ENCODE measurements at places on chromosomes 2 and 18.

- no peak for DNase-seq
These were observed 12.9 kb downstream of the BCL2L11 start for GRCh38 chr2:111133603-111134002.

GRCh38 chr2:111908578-111908977, 10.2 kb downstream of the MERTK start:
- no peak for DNase-seq

- no peak for DNase-seq
These were observed 22.8 kb upstream of the DAW1 start for GRCh38 chr2:227848586-227848985.

GRCh38 chr2:74003494-74004211, 18.9 kb downstream of the TET3 start:
- no peak for DNase-seq

- no peak for DNase-seq
These were observed 42.4 kb downstream of the TMEM18 start for GRCh38 chr2:634636-635388.

GRCh38 chr2:173652767-173653431, 298.2 kb downstream of the CDCA7 start:
- no peak for DNase-seq

- DNase-seq, result peak; percentile 5
These were observed 153.4 kb downstream of the GPD2 start for GRCh38 chr2:156589381-156590079.

GRCh38 chr2:104889291-104889959, 35.5 kb downstream of the POU3F3 start:
- no peak for DNase-seq

DNA sequence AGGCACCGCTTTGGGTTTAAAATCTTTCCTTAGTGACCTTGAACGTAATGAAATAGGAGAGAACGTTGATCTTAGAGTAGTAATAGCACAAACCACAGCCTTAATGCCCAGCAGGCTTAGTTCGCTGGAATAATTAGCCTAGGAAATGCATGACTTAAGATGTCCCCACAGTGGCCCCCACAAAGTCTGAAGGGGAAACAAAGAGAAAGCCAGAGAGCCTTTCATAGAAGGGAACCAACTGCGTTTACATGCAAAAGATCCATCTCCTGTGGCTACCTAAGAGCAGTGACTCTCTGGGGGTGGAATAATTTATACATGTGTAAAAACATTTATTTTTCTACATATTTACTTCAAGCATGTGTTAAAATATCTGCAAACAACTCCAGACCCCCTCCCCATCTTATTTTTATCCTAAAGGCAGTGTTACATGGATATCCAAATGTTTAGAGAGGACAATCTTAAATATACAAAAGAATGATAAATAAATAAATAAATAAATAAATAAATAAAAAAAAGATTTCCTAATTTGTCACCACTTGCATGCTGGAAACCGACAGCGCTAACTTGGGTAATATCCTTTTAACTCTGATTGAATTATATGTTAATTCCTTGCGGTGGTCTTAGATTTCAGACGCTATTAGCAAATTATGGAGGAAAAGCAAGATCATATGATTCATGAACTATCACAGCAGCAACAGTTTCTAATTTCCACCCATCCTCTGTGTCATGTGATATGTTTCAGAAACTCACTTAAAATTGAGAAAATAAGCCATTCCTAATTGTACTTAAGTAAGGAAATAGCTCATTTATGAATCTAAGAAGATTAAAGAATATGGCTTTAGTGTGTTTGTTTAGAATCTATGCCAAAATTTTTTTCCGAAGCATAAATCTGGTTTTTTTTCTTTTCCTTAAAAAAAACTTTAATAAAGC, 23.4 kb upstream of the CYP1B1 start:
- no peak for DNase-seq

- no peak for DNase-seq
These were observed 863.9 kb downstream of the SUCLG1 start for GRCh38 chr2:83595121-83595690.

- no peak for DNase-seq
These were observed 21.6 kb downstream of the DSG4 start for GRCh38 chr18:31398191-31398590.

DNA sequence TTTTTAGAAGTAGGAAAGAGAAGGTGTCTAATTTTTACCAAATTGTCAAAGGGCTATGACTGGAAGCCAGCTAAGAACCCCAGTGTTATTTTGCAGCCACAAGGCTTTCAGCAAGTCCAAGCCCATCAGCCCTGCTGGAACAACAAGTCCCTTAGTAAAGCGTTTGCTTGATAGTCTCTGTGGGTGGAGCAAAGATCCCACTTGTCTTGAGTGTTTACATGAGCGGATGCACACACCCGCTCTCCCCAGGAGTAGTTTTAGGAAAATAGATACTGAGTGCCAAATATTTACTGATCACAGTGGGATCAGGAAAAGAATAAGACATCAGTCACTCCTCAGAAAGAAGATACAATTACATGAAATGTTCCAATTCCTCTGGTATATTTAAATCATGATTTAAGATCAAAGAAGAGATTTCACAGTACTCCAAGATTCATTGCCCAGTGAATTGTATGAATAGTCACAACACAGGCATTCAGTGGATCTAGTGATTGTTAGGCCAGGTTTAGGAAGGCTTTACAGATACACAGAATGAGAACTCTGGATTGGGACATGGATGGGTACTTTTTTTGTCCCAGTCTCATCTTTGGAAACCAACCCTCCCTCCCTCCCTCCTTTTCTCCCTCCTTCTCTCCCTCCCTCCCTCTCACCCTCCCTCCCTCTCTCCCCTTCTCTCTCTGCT, 514.9 kb downstream of the PTPRM start:
- no peak for DNase-seq

GRCh38 chr2:209629597-209629996, 142.0 kb upstream of the UNC80 start:
- DNase-seq, result peak; percentile 3

DNA sequence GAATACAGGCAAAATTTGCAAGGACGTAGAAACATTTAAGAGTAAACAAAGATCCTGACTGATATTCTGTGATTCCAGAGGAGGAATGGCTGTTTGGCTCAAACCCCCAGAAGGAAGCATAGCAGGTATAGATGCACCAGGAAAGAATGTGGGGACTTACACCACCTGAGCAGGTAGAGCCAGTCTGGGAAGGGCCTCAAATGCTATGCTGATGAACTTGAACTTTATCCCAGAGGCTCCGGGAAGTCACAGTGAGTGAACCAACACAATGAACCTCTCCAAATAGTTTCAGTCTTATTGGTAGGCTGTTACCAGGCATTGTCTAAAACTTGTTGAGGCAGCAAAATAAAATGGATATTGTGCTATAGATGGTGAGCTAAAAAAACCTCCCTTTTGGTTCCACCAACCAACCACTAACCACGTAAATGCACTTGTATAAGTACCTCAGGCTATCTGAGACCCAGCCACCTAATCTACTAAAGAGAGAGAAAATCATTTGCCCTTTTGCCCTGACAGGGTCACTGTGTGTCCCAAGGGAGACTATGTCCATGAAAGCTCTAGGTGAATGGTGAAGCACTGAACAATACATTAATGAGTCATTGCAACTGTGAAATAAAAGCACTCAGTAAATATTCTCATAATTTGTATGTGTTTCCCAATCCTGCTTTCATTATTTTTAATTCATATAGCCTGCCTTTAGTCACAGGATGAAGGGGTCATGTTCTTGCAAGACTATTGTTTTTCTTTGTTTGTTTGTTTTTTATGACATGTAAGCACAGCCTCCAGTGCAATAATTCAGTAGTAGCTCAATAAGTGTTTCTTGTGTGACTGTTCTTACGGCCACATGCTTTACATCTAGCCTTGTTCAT, 911.6 kb downstream of the EPHA4 start:
- DNase-seq, result no peak

- no peak for DNase-seq
These were observed 133.5 kb downstream of the FAM124B start for GRCh38 chr2:224268441-224268840.

GRCh38 chr2:157327621-157328500, 2.2 kb upstream of the ERMN start:
- DNase-seq, result peak; percentile 29

DNA sequence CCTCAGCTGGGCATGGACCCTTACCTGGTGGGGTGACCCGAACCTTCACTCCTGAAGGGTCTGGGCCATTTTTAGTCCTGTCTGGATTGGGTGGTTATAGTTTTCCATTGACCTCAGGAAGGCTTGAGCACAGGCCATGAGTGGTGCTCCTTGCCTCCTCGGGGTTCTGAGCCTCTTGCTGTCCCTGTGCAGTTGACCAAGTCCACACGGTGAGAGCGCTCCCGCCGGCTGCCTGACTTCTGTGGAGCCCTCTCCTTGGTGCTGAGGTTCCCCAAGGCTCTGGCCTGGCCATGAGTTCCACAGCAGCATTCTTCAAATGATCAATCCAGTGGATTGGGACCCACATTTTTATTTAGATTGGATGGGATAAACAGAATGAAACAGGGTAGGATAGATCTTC, 159.5 kb downstream of the SEPTIN10 start:
- DNase-seq, result no peak

DNA sequence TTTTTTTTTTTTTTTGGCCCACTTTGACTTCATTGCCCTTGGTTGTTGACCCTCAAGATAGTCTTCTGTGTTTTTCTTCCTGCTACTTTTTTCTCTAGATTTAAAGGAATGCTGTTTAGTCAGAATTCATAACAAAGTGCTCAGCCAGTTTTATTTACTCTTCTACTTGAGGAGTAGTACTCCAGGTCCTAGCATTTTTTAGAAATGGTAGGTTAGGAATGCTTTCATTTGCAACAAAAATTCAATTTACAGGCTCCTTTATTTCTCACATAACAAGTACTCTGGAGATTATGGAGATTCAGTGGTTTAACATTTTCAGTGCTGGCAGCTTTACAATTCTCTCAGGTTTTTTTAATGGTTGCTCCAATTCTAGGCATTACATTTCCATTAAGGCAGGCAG, 58.2 kb downstream of the KIAA1328 start:
- DNase-seq, result no peak

DNA sequence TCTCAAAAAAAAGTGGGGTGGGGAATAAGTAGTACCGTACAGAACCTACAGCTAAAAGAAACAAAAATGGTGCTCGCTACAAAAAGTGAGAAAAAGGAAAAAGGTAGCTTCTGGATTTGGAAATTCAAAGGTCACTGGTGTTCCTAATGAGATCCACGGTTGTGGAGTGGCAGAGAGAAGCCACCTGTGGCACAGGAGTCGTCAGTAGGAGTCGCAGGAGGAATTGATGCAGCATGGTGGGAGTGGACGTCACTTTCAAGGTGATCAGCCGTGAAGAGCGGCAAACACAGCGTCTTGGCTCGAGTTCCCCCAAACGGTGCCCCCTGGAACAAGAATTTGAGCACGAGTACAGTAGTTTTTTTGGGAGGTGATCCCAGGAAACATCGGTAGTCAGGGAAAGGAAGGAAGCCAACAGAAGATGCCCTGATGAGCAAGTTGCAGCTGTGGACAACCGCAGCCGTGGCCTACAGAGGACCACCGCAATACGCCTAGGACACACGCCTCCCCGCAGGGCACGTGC, 1.4 kb upstream of the TTL start:
- DNase-seq, result no peak

DNA sequence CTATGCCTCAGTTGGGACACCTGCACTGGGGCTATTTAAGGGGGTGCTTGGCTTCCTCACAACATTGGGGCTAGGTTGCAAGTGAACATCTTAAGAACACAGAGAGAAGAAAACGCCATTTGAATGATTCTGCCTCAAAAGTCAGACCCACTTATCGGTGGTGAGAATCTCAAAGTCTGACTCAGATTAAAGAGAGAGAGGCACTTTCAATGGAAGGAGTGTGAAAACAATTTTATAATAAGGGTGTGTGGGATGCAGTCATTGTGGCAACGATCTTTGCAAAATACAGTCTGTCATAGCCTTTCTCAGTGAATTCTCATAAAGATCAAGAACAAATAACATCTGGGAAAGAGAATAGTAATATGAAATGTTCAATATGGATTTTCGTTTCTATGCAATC, 41.8 kb downstream of the CCDC102B start:
- DNase-seq, result no peak

DNA sequence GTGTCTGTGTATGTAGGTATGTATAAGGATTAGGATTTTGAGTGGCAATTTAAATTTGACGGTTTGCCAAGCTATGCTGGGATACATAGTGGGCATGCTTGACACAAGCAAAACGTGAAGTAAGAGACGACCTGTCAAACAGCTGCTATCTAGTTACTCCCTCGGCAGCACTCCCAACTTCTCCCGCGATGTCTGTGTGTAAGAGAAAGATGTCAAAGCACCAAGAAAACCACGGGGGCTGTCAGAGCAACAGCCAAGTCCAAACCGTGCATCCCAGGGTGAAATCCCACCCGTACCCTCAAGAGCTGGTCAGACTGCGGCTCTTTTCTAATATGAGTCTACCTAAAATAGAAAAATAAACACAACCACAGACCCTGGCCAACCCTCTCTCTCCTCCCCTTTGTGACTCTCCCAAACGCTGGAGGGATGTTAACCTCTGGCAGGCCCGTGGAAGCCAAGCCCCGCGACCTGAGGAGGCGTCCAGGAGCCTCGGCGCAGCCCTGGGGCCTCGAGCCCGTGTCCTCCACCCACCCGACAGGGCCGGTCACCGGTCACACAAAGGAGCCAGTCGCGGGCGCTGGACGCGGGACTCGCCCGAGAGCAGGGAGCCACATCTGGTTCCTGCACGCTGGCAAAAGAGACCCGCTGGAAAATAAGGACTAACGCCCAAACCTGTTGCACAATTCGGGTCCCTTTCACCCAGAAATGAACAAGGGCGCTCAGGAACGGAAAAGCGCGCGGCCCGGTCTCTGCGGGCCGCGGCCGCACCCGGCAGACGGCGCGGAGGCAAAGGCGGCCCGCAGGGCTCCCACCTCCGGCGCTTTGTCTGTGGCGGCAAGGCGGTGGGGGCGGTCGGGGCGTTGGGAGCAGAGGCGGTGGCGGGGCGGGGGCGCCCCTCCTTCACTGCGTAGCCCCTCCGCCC, 925 bp downstream of the SESTD1 start:
- no peak for DNase-seq

DNA sequence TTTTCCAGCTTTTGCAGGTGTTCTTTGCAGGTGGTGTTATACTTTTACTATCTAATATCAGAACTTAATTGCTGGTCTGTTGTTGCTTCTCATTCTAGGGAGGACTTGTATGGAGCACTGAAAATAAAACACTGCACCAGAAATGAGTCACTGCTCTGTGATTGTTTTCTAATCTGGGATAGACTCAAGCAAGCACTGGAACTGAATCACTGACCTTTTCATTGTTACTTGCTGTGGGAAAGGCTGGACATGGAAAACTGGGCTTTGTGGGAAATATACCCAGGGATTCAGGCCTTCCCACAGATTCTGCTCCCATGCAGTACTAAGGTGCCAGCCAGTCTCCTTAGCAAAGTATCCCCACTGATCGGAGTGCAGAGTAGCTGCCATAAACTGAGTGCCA, 470.0 kb upstream of the GCFC2 start:
- no peak for DNase-seq

GRCh38 chr2:123853161-123853560, 171.9 kb upstream of the CNTNAP5 start:
- no peak for DNase-seq

GRCh38 chr2:222859786-222860612, 837 bp upstream of the ACSL3 start:
- no peak for DNase-seq

GRCh38 chr18:62566199-62566598, 43.4 kb downstream of the ZCCHC2 start:
- DNase-seq, result no peak

Data from NCI-H2107 (cell line).